ENCODE measurements at places on chromosomes 13 and 19. TPM values are rescaled to one million over a fixed set of nuclear protein-coding genes. Genes with fewer than 3 reads are reported as not detected.

DNA sequence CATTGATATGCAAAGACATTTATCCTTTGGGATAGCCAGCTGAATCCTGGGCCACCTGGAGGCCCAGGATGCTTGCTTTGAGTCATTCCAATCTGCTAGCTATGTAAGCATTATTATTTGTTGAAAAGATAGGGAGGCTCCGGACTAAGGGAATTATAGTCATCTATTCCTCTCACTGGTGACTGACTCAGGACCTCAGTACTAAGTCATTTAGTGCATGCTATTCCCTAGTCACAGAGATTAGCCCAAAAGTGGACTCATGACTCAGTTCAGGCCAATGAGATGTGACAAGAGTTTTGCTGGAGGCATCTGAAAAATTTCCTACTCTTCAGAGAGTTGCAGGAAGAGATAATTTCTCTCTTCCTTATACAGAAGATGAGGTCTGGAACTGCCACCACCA lies 67.9 kb upstream of the ITM2B start:
- DNase-seq: no peak

GRCh38 chr19:38849860-38850435 lies at the start of gene HNRNPL:
HNRNPL (minus strand) TSS chr19:38849986; CDS start chr19:38849966, 20 bp downstream.
- DNase-seq: peak; percentile 100

DNA sequence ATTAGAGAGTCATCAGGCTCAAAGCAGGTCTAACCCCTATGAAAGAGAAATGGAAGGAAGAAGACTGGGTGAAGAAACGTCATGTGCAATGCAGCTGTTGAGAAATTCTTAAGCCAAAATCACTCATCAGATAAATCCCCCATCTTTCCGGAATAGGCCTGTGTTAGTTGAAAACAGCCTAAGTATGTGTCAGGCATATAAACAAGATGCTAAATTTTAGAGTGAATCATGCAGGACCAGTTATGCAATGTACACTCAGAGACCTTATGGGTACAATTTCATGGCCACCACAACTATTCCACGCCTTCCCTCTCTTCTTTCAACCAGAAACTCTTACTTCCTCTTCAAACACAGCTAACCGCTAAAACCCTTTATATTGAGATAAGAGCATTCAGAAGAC lies 717.7 kb upstream of the ATXN8OS start:
- no peak for DNase-seq

DNA sequence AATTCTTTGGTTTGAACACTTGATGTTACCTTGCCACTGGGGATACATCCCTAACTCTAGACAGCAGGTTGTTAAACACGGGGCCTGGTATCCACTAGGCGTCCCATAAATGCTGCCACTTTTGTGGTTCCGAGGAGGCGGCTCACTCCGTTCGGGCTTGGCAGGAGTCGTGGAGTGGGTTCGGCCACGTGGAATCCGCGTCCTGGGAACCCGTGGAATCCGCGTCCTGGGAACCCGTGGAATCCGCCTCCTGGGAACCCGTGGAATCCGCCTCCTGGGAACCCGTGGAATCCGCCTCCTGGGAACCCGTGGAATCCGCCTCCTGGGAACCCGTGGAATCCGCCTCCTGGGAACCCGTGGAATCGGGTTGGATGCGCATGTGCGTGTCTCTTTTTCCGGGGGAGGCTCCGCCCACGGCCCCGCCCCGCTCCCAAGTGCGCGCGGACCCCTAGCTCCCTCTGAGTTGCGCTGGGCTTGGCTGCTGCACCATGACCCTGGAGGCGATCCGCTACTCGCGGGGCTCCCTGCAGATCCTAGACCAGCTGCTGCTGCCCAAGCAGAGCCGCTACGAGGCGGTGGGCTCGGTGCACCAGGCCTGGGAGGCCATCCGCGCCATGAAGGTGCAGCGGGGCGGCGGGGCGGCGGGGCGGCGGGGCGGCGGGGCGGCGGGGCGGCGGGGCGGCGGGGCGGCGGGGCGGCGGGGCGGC lies at the start of gene MRI1:
TSS of gene MRI1 (plus strand) at position 422 of the 707 bp plus-strand sequence. CDS start at position 489, 67 bp downstream.
- DNase-seq: peak; percentile 76

GRCh38 chr19:35168196-35168595 lies 13.7 kb downstream of the FXYD5 start:
- DNase-seq: no peak

GRCh38 chr13:87235621-87236020 lies 435.6 kb upstream of the SLITRK5 start:
- no peak for DNase-seq

DNA sequence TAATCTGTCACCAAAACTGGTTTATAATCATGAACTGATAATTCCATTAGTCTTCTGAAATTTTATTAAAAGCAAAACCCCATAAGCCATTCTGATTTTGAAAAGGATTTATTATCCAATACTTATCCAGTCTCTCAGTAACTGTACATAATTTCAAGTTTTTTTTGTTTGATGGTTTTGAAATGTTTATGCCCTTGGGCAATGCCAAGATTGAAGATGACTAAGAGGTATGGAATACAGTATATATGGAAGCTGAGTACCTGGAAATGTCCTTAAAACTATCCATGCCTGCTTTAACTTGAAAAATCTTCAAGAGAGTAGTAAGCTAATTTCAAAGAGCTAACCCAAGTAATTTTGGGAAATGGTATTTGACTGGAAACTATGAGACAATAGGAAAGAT lies 1.8 kb upstream of the NEK5 start:
- DNase-seq: no peak

DNA sequence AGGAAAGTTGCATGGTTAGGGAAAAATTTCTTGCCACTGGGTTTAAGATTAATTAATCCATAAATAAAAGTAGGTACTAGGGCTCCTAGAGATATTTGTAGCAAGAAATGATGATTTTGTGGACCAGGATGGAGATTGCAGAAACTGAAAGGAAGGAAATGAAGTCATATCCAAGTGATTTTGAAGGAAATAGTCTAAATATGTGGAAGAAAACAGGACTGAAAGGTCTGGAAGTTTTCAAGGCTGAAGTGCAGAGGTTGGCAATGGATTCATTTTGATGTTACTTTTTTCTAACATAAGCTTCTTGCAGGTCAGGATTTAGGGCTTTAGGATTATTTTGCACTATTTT lies 52.8 kb downstream of the SOX21 start:
- no peak for DNase-seq

GRCh38 chr13:108960006-108960405 lies 330.6 kb downstream of the MYO16 start:
- DNase-seq: no peak

GRCh38 chr13:30159446-30159839 lies 147.9 kb downstream of the KATNAL1 start:
- DNase-seq: no peak

DNA sequence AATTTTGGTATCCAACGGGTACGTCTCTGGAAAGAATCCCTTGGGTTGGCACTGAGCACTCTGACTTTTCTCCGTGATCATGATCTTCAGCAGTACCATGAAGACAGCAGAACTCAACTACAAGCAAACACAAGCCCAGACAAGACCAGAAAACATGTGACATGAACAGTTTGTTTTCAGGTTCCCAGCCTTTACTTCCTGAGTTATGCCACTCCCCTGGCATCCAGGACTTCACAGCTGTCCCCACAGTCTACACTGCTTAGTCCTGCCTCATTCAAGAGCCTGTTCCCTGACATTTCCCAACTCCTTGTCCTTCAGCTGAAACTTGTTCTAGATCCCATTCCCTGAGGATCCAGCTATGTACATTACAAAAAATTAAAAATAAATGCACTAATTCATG lies 4.9 kb upstream of the N4BP2L1 start:
- no peak for DNase-seq

- peak; percentile 47 for DNase-seq
Observed at GRCh38 chr13:110560601-110561343, 750 bp downstream of the RAB20 start.

GRCh38 chr19:1468821-1469254 lies 10.2 kb downstream of the C19orf25 start:
- DNase-seq: peak; percentile 41

The C13orf46 gene
- total RNA-seq: 0.17 TPM

DNA sequence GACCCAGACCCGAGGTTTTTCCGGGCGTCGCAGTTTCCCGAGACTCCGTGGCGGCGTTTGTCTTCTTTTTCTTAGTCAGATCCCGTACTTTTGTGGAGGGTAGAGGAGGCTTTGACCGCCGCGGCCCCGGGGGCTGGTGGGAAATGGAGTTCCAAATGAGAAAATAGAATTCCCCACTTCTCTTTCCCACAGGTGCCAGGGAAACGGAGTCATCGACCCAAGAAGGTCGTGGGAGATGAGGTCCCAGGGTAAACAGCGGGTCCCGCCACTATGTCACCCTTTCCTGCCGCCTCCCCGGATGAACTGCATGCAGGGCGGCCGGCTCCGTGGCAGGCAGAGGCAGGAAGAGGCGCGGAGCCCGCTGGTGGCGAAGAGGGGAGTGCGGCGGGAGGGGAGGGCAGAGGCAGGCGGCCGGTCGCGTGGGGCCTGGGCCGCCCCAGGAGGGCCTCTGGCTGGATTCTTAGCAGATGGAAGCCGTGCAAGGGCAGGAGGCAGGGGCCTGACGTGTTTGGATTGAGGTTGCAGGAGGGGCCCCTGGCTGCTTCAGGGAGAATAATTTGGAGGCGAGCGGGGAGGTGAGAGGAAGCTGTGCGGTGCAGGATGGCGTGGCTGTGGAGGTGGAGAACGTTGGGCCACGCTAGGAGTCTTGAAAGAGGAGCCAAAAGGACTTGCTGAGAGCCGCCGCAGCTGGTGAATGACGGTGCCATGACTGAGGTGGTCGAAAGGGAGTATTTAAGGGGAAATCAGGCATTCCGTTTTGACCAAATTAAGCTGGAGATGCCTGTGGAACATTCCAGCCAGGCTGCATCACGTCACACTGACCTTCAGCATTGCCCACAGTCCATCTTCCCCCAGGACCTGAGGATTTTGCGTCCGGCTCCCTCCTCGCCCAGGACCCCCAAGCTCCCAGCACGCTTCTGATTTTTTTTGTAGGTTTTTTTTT lies 11.7 kb downstream of the CYTH2 start:
- peak; percentile 56 for DNase-seq

- DNase-seq: no peak
Observed at GRCh38 chr13:103516015-103516795, 450.0 kb upstream of the SLC10A2 start.

DNA sequence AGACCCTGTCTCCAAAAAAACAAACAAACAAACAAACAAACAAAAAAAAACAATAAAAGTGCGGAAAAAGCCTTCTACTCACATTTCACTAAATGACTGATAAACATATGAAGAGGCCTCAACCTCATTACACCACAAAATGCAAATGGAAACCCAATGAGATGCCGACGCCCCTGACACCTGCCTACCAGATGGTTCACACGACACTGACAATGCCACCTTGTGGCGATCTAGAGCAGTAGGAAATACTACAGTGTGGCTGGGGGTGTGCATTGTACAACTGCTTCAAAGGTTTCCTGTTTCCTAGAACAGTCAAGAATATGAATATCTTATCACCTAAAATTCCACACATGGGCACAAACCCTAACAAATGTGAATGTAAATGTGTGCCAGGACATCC lies 14.0 kb downstream of the SCGB2B2 start:
- peak; percentile 66 for DNase-seq

The STK24 gene
- 40.8 TPM for total RNA-seq

- DNase-seq: no peak
Observed at GRCh38 chr13:43728421-43728820, 58.4 kb downstream of the ENOX1 start.

- DNase-seq: peak; percentile 42
Observed at GRCh38 chr19:49436381-49437017, 4.8 kb downstream of the SLC17A7 start.

- DNase-seq: peak; percentile 95
Observed at GRCh38 chr19:16382775-16383543, 58.3 kb downstream of the KLF2 start.

DNA sequence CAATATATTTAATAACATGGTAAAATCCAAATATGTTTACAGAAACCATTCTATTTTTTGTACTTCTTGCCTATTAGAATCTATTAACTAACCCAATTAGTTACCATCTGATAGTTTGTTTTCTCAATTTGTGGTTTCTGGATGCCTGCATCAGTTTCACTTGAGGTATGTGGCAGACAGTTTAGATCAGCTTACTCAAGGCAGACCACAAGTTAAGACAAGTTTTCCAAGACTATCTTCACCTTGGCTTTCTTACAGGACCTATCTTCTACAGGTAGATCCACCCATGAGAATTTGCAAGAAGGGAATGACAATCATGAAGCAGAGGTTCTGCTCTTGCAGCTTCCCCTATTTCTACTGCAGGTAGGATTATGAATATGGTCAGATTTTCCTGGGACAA lies 458.6 kb downstream of the DACH1 start:
- no peak for DNase-seq

DNA sequence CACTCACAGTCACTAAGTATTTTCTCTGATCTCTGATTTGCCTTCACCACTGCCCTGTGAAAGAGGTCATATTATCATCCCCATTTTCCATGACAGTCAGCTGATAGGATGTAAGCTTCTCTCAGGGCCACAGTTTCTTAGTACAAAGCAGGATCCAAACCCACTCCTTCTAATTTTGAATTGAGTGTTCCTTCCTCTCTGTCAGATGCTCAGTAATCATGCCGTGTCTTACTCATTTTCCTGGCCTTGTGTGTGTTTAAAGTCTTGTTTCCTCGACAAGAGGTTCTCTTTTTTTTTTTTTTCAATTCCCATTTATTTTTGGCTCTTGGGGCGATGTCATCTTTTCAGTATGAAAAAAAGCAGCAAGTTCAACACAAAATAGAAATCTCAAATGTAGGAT lies 72.3 kb downstream of the NAA16 start:
- DNase-seq: peak; percentile 72

DNA sequence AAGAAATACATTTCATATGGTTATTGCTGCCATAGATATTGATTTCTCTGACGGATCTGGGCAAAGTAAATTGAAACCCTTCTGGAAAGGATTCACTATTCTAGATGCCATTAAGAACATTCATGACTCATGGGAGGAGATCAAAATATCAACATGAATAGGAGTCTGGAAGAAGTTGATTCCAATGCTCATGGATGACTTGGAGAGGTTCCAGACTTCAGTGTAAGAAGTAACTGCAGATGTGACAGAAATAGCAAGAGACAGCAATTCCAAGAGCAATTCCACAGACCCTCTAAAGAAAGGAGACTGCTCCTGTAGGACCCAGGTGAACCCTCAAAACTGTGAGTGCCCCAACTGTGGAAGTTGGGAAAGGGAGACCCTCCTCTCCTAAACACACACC lies 30.9 kb upstream of the KCTD12 start:
- DNase-seq: no peak

The PGLYRP1 gene
- not detected for total RNA-seq

The SEMA6B gene
- 143 TPM for total RNA-seq

The KL gene
- 1.0 TPM for total RNA-seq

- no peak for DNase-seq
Observed at GRCh38 chr13:114311387-114311786, 2.9 kb upstream of the CHAMP1 start.

- DNase-seq: no peak
Observed at GRCh38 chr13:48131533-48131932, 36.6 kb upstream of the MED4 start.

- DNase-seq: no peak
Observed at GRCh38 chr19:29245215-29245614, 32.3 kb upstream of the UQCRFS1 start.

GRCh38 chr13:31982540-31982939 lies 49.0 kb upstream of the FRY start:
- DNase-seq: peak; percentile 38

DNA sequence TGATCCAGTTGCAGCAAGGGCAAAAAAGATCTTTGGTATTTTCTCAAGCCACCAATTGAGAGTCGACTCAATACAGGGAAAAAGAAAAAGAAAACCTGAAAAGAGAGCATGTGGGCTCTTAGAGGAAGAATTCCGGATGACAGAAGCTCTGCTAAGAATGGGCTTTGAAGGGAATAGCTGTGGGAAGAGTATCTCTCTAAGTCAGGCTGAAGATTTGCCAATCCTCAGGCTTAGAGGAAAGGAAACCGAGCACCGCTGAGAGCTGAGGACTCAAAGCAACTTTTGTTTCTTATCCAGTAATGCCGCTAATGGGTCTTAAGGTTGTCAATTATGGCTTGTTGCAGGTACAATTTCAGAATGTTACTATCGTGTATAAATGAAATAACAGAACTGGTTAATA lies 166.4 kb downstream of the EFNB2 start:
- no peak for DNase-seq
